ENCODE measurements at places on chromosomes 12 and 14.

DNA sequence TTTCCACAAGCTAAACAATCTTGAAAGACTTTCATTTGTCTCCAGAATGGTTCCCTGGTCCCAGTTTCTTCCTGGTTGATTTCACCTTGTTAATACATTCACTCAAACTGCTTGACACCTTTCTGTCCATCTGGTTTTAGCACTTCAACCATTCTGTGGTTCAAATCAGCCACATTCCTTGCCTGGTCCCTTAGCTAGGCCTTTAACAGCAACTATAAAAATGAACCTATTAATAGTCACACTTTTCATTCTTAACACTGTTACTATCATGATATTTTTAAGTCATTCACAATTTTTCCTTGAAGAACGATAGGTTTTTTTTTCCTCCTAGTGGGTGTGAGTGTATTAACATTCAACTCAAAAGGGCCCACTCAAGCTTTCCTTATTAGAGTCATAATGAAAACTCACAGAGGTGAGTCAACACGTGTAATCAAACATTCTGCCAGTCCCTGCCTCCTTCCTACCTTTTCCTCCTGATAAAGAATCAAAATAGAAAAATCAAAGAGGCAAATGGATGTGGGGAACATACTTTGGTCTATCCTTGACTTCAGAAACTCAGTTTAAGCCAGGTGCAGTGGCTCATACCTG lies 34.4 kb upstream of the CCNT1 start:
- DNase-seq, result no peak

DNA sequence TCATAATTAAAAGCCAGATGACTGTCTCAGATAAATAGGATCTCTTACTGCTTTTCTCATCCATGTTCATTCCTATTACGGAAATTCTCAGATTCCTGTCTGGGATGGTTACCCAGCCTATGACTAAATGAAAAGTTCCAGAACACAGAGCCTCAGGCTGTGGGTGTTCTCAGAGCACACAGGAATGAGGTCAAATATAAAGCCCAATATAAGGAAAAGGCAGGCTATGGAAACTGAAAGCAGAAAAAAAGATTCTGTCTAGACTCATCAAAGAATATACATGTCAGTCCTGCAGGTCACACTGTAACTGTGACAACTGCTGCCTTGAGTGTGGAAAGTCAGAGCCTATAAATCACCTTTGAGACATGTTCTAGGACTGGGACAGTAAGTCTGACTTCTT lies 64.3 kb downstream of the DCAF5 start:
- peak; percentile 88 for DNase-seq

DNA sequence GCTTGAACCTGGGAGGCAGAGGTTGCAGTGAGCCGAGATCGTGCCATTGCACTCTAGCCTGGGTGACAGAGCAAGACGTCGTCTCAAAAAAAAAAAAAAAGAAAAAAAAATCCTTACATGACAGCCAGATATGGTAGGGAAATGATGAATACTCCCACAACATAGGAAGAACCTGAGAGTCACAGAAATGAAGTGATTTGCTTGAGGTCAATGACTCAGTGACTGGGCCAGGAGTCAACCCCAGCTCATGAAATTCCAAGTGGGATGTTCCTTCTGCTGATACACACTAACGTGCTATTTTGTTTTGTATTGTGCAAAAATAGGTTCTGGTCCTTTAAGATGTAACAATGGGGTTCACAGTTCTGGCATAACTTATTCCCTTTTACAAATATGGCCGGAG lies 9.0 kb downstream of the RHOF start:
- peak; percentile 92 for DNase-seq

GRCh38 chr12:73863546-73863945 lies 674.1 kb upstream of the ATXN7L3B start:
- peak; percentile 85 for DNase-seq

DNA sequence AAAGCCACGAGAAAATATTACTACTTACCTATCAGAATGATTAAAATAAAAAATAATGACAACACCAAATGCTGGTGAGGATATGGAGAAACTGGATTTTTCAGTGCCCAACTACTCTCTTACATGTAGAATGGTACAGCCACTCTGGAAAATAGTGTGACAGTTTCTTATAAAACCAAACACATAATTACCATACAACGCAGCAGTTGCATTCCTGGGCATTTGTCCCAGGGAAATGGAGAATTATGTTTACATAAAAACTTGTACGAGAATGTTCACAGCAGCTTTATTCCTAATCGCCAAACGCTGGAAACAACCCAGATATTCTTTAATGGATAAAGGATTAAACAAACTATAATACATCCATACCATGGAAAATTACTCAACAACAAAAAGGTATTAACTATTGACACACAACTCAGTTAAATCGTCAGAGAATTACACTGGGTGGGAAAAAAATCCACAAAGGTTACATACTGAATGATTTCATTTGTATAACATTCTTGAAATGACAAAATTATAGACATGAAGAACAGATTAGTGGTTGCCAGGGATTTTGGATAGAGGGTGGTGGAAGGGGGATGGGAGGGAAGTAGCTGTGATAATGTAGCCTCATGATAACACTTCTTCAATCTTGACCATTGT lies 35.4 kb downstream of the TAOK3 start:
- DNase-seq, result peak; percentile 70

DNA sequence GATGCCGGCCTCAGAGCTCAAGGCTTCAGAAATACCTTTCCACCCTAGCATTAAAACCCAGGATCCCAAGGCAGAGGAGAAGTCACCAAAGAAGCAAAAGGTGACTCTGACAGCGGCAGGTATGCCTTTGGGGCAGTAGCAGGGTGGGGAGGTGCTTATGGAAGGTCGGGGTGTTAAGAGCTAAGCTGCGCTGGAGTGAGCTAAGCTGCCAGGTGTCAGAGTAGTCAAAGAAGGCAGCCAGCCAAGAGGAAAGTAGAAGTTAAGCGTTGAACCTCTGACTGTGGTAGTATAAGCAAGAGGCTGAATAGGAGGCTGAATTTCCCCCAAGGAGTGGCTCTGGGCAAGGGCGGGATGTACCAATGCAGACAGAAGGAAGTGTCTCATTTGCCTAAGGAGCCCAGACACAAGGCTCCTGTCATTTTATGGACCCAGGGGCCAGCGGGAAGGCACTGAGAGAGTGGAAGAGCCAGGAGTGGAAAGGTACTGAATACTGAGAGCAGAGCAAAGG lies 29.2 kb downstream of the DYRK4 start:
- no peak for DNase-seq

GRCh38 chr14:23154964-23155587 lies 28.4 kb downstream of the SLC7A8 start:
- peak; percentile 79 for DNase-seq

GRCh38 chr14:64069634-64070359 lies 217.0 kb downstream of the SYNE2 start:
- DNase-seq, result no peak

DNA sequence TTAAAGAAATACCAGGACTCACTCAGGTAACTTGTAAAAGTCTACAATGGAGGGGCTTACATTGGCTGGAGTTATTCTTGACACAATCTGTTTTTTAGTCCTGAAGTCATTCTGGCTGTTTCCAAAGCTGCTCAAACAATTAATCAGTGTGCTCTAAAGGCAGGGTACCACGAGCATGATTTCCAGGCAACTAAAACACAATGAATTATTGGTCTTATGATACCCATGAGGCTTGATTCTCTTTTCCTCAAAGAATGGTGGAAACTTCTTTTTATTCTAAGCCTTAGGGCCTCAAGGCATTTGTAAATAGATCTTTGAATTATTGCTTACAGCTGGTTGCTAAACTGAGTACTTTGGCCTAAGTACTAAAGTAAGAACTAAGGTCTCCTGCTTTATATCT lies 199.8 kb upstream of the PDZRN4 start:
- no peak for DNase-seq

DNA sequence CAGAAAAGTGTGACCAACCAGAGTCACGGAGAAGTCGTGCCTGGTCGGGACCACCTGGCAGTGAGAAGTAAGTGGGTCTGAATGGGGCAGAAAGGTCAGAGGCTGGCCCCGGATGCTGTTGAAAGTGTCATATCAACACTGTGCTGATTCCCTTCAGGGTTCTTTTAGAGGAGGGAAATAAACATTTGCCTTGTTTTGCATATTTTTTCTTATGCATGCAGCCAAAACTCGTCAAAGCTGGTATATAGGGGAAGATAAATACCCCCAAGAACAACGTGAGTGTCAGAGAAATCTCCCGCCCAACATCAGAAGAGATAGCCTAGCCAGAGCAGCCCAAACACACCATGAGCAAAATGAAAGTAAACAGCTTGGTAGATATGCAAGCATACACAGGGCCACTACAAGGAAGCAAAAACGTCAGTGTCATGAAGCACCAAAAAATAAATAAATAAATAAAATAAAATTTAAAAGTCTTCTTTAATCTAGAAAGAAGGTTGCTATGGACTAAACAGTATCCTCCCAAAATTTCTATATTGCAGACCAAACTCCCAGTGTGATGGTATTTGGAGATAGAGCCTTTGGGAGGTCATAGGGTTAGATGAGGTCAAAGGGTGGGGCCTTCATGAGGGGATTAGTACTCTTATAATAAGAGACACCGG lies 22.1 kb downstream of the EIF5 start:
- DNase-seq, result no peak

GRCh38 chr14:104477666-104478380 lies 101.7 kb upstream of the C14orf180 start:
- DNase-seq, result no peak

DNA sequence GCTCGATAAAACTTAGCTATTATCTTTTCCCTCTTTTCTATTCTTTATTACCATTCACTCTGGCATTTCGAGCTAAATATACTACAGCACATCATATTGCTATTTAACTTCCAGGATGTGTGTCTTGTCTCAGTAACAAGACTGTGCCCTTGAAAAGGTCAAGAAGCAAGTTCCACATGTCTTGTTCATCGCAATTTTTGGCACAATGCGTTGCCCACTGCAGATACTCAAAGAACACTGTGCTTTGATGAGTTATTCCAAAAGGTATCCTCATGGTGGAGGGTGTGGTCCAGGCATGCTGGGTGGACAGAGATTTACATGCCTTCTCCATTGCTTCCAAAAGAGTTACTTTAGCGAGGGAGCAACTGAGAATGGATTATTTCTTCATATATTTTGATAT lies 6.6 kb downstream of the E2F7 start:
- peak; percentile 18 for DNase-seq

DNA sequence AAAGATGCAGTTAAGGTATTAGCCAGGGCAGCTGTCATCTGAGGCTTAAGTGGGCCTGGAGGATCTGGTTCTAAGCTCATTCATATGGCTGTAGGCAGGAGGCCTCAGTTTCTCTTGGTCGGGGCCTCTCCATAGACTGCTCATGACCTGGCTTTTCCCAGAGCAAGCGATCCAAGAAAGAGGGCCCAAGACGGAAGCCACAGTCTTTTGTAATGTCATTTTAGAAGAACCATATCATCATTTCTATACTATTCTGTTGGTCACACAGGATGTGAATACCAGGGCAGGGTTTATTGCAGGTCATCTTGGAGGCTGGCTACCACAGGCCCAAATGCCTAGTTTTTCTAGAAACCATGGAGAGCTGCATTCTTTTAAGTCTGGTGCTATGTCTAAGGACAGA lies 47.7 kb downstream of the GNG2 start:
- DNase-seq, result peak; percentile 78

DNA sequence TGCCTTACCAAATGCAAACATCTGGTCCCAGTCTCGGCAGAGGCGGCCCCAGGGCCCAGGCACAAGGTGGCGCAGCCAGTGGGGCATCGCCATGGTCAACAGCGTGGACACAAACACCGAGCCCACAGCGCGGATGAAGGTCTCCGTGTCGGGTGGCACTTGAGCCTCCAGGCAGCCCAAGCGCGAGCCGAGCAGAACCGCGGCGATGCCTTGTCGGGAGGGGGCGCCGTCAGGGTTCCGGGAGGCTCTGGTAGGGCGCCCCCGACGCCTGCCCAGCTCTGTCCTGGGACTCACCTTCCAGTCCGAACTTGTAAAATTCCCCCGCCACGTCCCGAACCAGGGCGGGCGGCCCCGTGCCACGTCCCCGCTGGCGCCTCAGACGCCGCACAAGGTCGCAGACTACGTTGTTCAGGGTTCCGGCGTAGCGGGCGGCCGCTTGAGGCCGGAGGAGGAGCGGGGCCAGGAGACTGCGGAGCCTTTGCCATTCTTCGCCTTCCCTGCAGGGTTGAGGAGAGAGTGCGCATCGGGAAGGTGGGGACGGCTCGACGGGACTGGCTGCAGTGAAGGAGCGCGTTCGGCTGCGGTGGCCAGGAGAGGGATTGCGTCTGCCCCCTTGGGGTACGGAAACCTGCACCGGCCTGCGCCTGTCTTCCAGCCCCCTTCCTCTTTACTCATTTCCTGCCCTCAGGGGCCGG lies 1.7 kb downstream of the CYP27B1 start:
- peak; percentile 40 for DNase-seq

- DNase-seq, result no peak
Measured at GRCh38 chr12:108875280-108875679, 4.6 kb upstream of the DAO start.

GRCh38 chr12:112303004-112303403 lies 79.2 kb downstream of the HECTD4 start:
- DNase-seq, result peak; percentile 72

DNA sequence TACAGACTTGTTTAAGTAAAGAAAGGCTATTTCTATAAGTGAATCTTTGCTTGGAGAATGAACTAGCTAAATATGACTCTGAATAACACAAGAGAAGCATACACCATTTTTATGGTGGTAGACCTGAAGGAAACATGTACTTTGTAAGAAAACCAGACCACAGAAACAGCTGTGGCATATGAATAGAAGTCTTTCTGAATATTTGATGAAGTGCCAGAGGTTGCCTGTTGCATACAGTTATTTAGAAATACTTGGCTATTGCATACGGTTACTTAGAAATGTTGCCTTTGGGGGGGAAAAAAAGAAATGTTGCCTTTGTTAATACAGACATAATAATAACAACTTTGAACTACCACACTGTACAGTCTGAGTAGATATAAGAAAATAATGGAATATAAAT lies 16.8 kb upstream of the LEMD3 start:
- DNase-seq, result no peak

GRCh38 chr12:118344829-118345228 lies 27.9 kb downstream of the TAOK3 start:
- DNase-seq, result no peak

- DNase-seq, result no peak
Measured at GRCh38 chr14:68727315-68728047, 65.4 kb downstream of the ZFP36L1 start.

GRCh38 chr12:5521456-5522325 lies 89.8 kb downstream of the NTF3 start:
- no peak for DNase-seq

- no peak for DNase-seq
Measured at GRCh38 chr12:106071686-106072085, 67.1 kb downstream of the NUAK1 start.

All from fibroblast of skin of back (primary cell).